ENCODE measurements at places on chromosomes 11 and 22. TPM values are rescaled to one million over a fixed set of nuclear protein-coding genes. Genes with fewer than 3 reads are reported as not detected.

DERL3 gene
- total RNA-seq = 7.3 TPM

FOLR3 gene
- not detected for total RNA-seq

PVALB gene
- total RNA-seq = not detected

F2 gene
- not detected for total RNA-seq

C22orf42 gene
- total RNA-seq = not detected

NCR3LG1 gene
- total RNA-seq = 0.72 TPM

HORMAD2 gene
- not detected for total RNA-seq

TCIRG1 gene
- 141 TPM for total RNA-seq

MRGPRX3 gene
- not detected for total RNA-seq

PDGFB gene
- total RNA-seq = 3.9 TPM

SPON1 gene
- 0.25 TPM for total RNA-seq

OR2AG2 gene
- not detected for total RNA-seq

ANO5 gene
- not detected for total RNA-seq

MS4A3 gene
- not detected for total RNA-seq

SYT7 gene
- not detected for total RNA-seq

TTC36 gene
- total RNA-seq = not detected

MICAL2 gene
- total RNA-seq = 48.7 TPM

GPHA2 gene
- total RNA-seq = not detected

XKR3 gene
- total RNA-seq = not detected

TRIM48 gene
- total RNA-seq = not detected
